ENCODE measurements at places on chromosomes 7 and 10.
A peak's percentile ranks its signal among the peaks of the same experiment; 100 is the strongest.

GRCh38 chr10:82245157-82245556 lies 370.2 kb downstream of the NRG3 start:
- no peak for DNase-seq

- DNase-seq: no peak
Observed at GRCh38 chr10:555682-556350, 133.7 kb downstream of the DIP2C start.

DNA sequence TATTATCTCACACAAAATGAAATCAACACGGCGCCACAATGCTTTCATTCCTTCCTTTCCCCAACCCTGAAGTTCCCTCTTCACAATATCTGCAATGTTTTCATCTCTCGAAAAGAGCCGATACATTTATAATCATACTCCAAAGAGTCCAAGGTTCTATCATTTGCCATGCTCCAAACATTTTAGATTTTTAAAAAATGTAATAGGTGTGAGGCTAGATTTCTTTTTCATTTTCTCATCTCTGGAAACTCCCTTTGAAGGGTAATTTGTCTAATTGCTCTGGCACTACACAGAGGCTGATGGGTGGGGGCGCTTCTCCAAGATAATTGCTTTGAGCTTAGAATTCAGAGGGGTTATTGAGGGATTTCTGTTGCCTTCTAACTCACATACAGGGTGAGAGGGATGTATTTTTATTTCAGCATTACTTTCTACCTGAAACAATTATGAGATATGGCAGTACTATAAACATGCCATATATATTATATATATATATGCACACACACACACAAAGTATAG lies 4.9 kb downstream of the DLX5 start:
- DNase-seq: peak; percentile 67

DNA sequence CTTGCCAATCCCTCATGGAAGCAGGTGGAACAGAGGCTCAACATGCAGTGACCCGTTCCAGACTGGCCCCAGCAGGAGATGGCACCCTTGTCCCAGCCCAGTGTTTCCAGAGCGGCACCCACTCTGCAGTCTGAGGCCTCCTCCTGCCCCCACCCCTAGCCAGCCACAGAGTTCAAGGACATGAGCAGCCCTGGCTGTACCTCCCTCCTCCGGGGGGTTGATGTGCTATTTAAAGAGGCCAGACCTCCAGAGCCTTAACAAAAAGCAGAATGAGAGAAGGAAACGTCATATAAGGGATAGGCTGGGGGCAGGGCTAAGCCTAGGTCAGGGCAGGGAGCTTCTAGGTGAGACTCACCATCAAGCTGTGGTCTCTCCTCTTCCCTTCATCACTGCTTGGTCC lies 115.7 kb upstream of the NANOS1 start:
- no peak for DNase-seq

DNA sequence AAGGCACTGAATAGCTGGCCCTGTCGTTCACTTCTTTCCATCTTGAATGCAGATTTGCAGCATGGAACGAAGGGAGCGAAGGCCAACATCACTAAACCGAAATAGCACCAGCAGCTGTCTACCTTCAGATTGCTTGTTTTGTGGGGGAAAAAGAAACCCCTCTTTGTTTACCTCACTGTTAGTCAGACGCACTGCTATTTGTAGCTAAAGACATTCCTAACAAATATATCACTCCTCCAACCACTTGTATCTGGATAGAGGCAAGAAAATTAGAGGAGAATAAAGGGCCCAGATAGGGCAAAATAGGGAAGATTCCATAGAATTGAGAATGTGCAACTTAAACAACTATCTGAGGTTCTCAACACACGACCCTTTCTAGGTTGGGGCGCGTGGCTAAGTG lies 26.5 kb downstream of the ANK3 start:
- DNase-seq: no peak

GRCh38 chr7:100867776-100868485 lies 744 bp downstream of the TRIP6 start:
- DNase-seq: no peak

DNA sequence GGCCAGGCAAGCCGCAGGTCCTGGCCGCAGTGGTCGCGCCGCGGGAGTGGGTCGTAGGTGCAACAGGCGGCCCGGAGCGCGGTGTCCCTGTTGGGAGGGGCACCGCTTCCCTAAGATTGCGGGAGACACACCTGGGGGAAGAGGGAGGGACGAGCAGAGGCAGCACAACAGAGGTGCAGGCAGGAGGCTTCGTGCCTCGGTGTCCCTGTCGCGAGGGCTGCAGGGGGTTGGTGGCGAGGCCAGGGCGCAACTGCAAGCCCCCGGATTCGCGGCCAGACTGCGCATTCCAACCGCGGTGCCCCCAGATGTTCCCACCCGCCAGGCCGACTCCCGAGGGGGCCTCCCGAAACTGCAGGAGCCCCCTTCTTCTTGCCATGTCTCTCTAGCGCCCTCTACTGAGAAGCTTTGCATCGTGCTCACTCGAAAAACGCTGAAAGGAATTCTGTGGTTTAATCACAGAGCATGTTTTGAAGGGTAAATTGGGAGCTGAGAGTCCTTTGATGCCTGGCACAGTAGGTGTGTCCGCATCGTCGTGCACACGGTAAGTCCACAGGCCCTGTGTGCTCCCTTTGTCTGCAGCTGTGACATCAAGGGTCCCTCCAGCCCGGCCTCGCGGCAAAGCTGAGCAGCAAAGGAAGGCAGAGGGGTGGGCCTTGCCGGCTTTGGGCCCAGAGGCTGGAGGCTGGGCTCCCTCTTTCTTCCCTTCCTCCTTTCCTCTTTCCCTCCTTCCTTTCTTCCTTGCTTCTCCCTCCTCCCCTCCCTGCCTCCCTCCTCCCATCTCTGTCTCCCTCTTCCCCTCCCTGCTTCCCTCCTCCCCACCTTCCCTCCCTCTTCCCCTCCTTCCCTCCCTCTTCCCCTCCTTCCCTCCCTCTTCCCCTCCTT lies 6.2 kb upstream of the MBL2 start:
- DNase-seq: no peak

GRCh38 chr10:128095027-128095752 lies 31.0 kb downstream of the MKI67 start:
- no peak for DNase-seq

DNA sequence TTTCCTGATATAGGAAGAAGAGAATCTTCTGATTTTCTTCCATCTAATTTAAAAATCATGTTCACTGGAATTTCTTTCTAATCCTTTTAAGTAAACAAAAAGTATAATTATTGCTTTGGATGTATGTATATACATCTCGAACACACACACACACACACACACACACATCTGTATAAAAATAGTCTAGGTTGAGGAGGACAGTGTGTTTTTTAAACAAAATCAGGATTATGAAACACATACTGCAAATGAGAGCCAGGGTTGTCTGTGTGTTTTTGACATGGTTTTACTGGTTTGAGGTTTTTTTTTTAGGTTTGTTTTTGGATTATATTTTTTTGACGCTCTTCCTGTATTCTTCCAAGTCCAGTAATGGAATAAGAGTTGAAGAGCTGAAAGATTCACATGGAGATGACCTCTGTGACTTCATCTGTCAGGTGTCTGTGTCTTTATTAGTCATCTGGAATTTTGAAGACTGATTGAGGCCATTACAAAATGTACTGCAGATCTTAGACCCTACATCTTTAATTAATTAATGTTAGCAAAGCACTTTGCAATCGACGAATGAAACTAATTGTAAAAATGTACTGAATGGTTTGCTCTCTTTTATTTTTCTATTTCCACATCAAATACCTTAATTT lies 237.1 kb downstream of the SUGCT start:
- no peak for DNase-seq

GRCh38 chr10:5390607-5391205 lies 13.9 kb downstream of the TUBAL3 start:
- DNase-seq: no peak

- no peak for DNase-seq
Observed at GRCh38 chr10:48996329-48996728, 56.7 kb upstream of the LRRC18 start.

GRCh38 chr7:159197066-159197975 lies 52.7 kb upstream of the VIPR2 start:
- no peak for DNase-seq

GRCh38 chr7:127912901-127913300 lies 118.3 kb downstream of the LRRC4 start:
- DNase-seq: no peak

- DNase-seq: no peak
Observed at GRCh38 chr7:38753347-38753746, 122.2 kb upstream of the AMPH start.

- no peak for DNase-seq
Observed at GRCh38 chr10:101828766-101829551, 10.7 kb upstream of the OGA start.

DNA sequence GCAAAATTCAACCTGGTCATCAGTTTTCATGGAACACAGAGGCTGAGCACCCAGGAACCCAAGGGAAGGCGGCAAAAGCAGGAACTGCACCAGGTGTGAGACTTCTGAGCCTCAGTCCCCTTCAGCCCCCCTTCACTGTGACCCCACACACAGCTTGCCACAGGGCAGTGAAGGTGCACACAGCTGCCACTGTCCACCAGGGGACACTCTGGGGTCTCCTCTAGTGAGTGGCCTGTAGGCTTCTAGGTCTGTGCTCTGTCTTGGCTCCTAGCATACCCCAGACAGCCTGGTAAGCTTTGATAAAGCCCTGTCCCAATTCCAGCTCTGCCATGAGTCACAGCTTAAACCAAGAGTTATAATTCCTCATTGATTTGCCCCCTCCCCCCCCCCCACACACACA lies 12.1 kb downstream of the KCNH2 start:
- DNase-seq: no peak

- no peak for DNase-seq
Observed at GRCh38 chr7:50369143-50370026, 64.9 kb downstream of the IKZF1 start.

GRCh38 chr7:129865093-129865924 lies 87.5 kb downstream of the UBE2H start:
- no peak for DNase-seq

DNA sequence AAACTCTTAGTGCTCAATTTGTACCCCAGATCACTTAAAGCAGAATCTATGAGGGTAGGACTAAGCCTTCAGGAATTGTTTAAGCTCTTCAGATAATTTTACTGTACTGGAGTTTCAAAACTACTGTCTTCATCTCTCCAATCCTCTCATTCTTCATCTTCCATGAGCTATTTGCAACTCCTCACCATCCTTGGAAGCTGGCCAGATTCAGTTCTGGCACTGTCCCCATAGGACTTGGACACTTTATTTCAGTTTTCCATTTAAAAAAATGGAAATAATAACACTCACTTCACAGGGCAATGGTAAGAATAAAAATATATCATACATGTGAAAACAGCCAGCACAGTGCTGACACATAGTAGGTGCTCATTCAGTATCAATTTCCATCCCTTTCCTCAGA lies 74.6 kb downstream of the PPP1R17 start:
- DNase-seq: no peak

DNA sequence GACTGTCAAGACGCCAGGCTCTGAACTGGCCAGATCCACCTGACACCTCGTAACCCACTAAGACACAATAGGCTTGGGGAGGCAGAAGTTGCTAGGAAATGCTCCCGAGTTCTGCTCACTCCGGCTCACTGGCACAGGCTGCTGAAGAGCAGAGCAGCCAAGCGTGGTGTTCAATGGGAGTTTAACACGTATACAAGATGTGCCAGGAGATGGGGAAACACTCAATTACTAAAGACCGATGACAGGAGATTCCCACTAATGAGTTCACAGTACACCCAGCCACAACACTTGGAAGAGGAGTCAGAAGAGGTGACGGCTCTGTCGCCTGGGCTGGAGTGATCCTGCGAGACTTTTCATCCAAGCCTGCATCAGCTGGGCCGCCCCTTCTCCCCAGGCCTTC lies 303.4 kb downstream of the GFRA1 start:
- no peak for DNase-seq

- DNase-seq: no peak
Observed at GRCh38 chr7:867001-867405, 9.4 kb upstream of the GET4 start.

DNA sequence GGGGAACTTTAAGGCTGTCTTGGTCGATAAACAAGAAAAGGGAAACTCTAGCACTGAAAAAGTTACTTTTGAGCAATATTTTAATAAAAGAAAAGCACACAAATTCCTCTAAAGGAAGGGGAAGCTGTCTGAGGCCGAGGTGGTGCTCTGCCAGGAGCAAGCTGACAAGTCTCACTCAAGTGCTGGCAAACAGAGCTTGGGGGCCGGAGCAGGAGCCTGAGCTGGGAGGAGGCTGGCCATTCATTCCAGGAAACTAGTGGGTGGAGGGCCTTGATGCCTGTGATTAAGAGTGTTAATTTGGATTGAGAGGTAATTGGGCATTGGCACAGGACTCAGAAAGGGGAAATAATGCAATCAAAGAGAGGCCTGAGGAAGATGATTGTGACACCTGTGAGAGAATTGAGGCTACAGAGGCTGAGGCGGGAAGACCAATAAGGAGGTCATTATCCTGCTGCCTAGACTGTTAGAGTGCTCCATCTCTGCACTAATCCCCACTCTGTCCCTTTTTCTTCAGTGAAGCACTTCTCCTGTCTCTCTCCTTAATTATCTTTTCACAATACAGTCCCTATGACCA lies 154.9 kb upstream of the COL1A2 start:
- no peak for DNase-seq

- no peak for DNase-seq
Observed at GRCh38 chr10:123559823-123560092, 106.4 kb upstream of the GPR26 start.

DNA sequence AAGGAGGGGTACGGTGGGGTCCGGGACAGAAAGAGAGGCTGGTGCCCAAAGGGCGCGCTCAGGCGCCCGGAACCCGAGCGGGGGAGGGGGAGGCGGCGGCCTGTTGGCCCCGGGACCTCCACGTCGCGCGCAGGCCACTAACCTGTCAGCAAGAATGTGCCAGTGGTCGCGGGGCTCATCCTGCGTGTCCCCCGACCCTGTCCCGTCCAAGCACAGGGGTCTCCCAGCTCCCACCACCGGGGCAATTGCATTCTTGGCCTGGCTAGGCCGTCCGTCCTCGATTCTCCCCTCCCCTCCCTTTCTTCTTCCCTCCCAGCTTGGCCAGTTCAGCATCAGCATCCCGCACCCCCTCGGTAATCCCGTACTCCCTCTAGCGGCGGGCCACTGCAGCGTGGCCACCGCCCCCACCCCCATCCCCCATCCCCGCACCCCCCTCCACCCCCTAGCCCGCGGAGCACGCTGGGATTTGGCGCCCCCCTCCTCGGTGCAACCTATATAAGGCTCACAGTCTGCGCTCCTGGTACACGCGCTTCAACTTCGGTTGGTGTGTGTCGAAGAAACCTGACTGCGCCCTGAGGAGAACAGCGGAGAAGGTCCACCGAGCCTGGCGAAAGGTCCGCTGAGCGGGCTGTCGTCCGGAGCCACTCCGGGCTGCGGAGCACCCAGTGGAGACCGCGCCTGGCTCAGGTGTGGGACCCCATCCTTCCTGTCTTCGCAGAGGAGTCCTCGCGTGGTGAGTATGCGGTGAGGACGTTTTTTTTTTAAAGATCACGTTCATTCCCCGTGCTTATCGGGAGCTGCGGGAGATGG lies at the start of gene SGCE:
SGCE (minus strand) TSS at position 286 of the 810 bp plus-strand sequence; CDS start at position 251, 35 bp downstream.
- DNase-seq: peak; percentile 50

Measured in NCI-H2081 treated with DMSO at 0.1 percent for 48 hours (cell line).